ENCODE measurements at places on chromosomes 12 and 14.

GRCh38 chr12:80756875-80757274 is 40.2 kb downstream of the MYF5 start:
- no peak for DNase-seq

DNA sequence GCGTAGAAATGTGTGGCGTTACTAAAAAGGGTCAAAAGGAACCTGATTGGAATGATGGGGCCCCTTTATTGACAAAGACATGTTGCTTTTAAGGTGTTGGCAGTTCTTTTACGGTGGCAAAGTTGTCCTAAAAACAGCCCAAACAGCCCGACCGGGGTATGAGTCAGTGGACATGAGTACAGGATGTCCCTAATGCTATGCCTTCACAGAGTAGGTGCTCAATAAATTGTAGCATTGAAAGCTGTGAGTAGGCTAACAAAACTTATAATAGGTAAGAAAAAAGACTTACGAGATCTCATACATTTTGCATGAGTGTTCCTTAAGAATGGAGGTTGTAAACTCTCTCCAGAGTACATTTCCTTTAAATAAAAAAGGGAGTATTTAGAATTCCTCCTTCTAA is 2.6 kb downstream of the ELK3 start:
- DNase-seq = no peak

DNA sequence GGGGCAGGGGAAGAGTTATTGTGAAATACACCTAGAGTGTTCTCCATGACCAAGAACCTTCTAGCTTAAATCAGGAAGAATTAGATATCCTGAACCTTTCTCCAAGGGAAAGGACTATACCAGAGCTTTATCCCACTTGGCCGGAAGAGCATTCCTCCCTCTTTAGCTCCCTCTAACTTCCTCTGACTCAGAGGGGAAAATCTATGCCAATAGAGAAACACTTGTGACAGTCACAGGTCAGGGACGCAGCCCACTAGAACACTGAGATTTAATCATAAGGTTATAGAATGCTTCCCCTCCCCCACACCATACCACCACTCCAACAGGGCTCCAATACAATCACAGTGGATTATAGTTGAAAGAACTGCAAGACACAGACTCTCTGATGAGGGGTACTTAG is 55.4 kb upstream of the RFX4 start:
- no peak for DNase-seq

- no peak for DNase-seq
These were observed 28.5 kb downstream of the RERG start for GRCh38 chr12:15192720-15193119.

GRCh38 chr14:61578745-61579144 is 116.6 kb upstream of the HIF1A start:
- no peak for DNase-seq

All from stimulated activated CD8-positive, alpha-beta memory T cell treated with anti-CD3 and anti-CD28 coated beads, Interleukin-4, amount 100 ng/mL, for 48 hours (primary cell).